ENCODE measurements at places on chromosomes 2 and 18. TPM values are rescaled to one million over a fixed set of nuclear protein-coding genes. Genes with fewer than 3 reads are reported as not detected.

GRCh38 chr2:215750763-215751162, 262.6 kb downstream of the MREG start:
- no peak for DNase-seq

- no peak for DNase-seq
Observed at GRCh38 chr2:166163775-166164174, 36.0 kb upstream of the SCN1A start.

The MYOM1 gene
- 0.21 TPM for total RNA-seq

DNA sequence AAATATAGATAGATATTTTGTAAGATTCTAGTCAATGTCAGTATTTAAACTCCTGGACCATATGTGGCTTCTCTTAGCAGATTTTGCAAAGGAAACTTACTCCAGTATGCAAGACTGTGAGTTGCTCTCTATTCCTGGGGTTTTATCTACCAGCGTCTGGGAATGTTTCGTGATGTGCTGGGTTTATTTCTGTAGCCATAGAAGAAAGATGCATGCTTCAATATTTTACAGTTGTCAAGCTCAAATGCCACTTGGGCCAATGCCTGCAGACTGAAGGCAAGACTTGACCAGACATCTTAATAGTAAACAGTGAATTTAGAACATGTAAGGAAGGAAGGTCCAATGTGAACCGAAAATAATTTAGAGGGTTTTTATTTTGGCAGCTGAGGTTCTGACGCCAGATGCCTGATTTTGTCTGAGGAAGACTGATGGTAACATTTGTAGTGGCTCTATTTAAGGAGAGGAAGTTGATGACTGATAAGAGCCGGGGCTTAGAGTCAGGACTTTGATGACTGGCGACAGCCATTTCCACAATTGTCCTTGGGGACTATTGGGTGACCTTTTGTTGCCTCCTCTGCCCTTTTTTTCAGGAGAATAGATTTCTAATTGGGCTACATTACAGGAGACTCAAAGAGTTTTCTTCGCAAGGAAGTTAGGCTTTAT, 154.3 kb downstream of the RAPGEF4 start:
- DNase-seq = no peak

DNA sequence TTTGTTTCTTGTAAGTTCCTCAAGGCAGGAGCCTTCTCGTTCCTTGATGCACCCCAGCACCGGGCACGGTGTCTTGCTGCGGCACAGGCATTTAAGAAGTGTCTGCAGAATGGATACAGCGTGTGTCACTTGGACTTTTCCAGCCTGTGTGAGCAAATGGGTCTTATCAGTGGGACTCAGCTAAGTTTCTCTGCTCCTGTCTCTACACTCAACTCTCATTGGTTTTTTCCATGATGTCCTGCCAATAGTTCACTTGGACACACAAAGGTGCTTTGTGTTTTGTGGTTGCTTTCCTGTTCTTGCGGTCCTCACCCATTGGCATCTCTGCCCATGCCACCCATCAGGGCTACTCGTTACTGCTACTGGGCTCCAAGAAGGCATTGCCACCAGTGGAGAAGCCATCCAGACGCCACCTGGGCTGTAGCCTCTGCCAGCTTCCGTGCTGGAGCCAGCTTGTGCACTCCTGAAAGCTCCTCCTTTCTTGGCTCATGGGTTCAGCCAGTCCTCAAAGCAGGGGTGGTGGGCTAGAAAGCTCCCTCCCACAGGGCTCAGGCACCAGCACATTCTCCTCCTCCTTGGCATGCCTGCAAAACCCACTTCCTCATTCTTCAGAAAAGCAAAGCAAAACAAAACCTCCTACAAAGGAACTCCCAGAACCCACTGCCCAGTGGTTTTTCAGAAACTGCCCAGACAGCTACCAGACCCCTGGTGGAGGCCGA, 41.4 kb downstream of the IL1R2 start:
- DNase-seq = peak; percentile 77
